OCI-M1 (cell line): ENCODE measurements at places on chromosomes 2 and 18.

GRCh38 chr2:24676493-24676892 is 116.7 kb downstream of the PTRHD1 start:
- no peak for DNase-seq

DNA sequence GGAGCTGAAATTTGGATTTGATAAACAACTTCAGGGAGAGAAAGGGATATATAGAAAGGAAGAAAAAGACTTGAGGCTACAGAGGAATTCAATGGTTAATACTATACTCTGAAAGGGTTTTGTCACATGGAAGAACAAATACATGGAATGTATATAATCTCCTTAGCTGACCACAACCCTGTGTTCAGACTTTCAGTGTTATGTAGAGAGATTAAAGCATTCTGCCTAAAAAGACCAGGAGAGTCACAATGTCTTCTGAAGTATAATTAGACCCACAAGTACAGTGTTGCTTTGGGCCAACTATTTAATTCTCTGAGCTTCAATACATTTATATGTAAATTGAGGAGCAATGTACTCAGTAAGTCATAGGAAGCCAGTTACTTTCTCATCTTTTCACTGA is 123.8 kb upstream of the FSHR start:
- no peak for DNase-seq

DNA sequence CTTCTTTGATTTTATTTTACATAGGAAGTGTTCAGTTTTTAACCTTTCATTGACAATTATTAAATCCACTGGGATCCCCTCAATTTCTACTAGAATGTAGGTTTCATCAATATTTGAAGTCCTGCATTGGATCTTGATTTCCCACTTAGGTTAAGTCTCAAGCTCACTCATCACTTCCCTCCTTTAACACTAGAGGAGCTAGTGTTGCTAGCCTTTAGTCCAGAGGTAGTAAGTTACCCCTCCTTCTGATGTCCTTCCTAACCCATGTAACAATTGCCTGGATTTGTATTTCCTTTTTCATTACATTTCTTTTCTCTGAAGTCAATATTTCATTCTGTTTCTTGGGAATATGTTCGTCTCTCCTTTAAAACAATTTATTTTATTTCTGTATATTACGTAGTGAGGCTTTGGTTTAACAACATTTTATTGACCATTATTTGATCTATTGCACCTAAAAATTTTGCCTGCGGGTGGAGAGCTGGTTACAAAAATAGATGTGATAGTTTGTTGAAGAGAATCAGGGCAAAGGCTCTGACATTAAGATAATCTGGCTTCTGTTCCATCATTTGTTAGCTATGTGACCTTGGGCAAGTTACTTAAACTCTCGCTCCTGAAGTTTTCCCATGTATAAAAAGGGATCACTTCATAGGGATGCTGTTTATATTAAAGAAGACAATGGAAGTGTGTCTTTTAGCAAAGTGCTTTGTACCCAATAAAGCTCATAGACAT is 833.0 kb downstream of the SLC4A3 start:
- no peak for DNase-seq

DNA sequence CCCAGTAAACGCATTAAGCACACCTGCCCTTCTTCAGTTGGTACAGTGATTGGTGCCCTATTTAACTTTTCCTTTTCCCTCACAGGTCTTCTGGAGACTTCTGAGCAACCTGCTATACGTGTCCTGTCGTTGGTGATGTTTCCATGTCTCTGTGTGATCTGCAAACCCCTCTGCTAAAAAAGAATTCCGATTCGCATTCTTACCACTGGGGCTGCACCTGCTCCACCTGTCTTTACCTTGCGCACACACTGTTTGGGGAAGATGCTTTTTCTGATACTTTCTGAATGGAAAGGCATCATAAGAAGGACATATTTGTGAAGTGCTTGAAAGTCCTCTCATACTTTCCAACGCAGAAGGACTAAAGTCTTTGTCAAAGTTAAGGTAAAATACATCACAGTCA is 323.9 kb upstream of the SOX11 start:
- DNase-seq: no peak

DNA sequence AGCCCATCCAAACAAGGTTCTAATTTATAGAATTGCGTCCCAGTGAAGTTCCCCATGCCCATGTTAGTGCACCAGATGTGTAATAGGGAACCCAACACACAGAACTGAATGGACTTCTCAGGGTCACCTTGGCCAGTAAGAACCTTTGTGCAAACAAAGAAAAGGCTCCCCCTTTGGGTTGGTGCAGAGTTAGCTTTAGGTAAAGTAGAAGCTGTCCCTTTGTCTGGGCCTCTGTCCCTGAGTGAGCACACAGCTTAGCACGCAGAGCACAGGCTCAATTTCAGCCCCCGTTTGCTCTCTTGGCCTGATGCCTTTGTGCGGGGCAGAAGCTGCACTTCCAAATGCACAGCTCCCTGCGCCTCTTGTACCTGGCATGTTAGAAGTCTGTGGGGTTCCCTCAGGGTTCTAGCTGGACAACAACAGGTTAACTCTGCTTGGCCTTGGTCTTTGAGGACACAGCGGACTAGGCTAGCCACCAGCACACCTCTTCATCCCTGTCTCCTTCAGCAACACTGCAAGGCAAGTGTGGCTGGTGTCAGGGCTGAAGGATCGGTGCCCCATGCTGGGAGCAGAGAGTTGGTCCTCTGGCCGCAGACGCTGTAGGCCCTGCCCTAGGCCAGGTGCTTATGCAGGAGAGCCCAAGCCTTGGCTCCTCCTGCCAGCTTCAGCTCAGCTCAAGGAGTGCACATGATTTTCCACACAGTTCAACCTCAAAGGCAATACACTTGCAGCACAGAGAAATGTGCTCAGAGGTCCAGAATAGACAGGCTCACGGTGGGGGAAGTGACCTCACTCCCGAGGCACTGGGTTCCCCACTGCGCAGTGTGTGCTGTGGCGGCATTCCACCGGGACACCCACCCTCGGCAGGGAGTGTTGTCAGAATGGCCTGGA is 73.3 kb upstream of the FOSL2 start:
- DNase-seq: no peak

DNA sequence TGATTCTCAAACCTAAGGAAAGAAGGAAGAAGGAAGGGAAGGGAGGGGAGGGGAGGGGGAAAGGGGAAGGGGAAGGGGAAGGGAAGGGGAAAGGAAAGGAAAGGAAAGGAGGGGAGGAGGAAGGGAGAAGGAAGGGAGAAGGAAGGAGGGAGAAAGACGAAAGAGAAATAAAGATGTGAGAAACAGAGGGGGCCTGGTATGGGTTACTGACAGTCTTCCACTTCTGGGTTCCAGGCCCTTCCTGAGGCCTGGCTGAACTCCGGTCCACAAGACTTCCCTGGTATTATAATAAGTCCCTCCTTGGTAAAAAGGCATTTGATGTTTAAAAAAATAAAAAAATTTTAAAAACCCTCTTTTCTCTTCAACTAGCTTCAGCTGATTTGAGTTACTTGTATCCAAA is 17.4 kb downstream of the SLC4A5 start:
- DNase-seq: no peak
